ENCODE measurements at places on chromosomes 6 and 20.

DNA sequence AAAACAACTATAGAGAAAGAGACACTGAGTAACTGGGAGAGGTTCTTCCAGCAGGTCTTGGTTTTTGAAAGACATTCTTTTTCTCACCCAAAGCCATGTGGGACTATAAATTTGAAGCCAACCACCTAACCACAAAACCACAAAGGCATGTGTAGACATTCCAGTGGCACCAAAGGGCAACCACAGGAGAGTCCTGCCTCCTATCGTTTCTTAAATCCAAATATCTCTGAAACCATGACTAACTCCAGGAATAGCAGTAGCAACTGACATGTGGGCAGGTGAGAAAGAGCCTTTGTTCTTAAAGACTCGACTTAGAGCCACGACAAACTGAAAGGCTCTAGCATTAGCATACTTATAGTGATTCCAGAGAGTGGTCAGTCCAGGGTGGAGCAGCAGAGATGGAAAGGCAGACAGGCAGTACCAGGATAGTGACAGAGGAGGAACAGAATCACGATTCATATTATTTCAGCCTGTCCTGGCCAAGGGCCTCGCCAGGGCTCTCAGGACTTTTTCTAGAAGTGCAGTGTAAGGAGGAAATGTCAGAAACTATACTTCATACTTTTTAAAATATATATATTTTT, 9.4 kb upstream of the COL9A1 start:
- no peak for DNase-seq

DNA sequence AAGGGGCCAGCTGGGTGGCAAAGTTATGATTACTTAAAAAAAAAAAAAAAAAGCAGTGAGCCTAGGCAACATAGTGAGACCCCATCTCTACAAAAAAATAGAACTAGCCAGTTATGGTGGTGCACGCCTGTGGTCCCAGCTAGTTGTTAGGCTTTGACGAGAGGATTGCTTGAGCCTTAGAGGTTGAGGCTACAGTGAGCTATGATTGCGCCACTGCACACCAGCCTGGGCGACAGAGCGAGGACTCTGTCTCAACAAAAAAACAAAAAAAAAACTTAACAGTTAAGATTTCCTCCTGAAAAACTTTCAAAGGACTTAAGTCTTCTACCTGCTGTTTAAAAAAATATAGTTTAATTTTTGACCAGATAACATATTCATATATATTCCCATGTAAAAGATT, 2.4 kb downstream of the GTSF1L start:
- DNase-seq: no peak

- no peak for DNase-seq
These were observed 188.8 kb downstream of the CD83 start for GRCh38 chr6:14306151-14306906.

DNA sequence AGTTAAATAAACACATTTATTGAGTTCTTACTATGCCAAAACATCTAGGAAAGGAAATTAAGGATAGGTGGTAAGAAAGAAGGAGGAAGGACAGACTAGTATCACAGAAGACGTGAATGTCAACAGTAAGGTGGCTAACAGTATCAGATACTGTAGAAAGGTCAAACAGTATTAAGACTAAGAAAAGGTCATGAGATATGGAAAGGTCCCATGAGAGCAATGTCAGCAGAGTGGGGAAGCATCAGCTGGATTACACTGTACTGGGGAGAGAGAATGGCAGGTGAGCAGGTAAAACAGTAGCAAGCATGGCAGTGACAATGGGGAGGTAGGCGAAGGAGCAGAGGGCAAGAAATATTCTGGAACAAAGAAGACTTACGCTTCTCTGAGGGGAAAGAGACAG, 18.0 kb downstream of the GLO1 start:
- no peak for DNase-seq

DNA sequence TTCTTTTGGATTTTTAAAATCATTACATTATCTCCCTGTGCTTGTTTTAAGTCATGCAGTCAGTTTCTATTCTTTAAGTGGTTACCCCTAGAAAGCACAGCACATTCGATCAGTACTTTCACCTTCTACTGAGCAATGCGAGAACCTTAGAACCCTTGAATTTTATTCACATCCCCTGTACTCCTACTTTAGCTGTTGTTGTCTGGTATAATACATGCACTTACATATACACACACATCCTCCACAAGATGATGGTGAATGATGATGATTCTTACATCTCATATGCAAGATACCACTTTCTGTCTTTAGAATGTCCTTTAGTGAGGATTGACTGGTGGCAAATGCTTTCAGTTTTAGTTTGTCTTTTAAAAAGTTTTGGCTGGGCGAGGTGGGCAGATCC, 5.7 kb downstream of the CDC40 start:
- DNase-seq: no peak

GRCh38 chr20:63434599-63435378, 37.7 kb downstream of the KCNQ2 start:
- peak; percentile 94 for DNase-seq

DNA sequence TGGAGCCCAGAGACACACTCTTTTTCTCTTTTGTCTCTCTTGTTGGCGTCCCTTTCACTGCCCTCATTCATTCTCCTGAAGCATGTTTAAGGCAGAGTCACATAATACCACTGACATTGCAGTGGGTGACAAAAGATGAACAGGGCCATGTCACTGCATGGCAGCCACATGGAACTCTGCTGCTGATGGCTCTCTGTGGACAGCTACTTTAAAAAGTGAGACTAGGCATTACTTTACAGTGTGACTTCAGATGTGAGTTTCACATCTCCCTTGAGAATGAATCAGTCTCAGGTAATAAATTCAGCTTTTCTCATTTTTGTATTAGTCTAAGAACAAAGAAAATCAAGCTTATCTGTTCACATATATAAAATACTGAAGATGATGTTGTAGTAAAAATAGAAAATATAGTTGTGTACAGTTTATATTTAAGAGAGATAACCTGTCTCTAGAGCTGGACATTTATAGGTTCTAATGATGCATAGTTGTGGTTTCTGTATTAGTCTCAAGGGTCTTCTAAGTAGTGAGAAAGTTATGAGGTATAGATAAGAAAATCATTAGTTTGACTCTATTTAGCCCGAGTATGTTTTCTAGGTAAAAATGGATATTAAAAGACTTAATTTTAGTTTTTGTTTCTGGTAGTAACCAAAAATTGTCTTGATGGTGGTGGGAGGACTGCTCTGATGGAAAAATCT, 6.1 kb downstream of the MRS2 start:
- no peak for DNase-seq

- no peak for DNase-seq
These were observed 44.8 kb downstream of the AKAP12 start for GRCh38 chr6:151284548-151285017.

DNA sequence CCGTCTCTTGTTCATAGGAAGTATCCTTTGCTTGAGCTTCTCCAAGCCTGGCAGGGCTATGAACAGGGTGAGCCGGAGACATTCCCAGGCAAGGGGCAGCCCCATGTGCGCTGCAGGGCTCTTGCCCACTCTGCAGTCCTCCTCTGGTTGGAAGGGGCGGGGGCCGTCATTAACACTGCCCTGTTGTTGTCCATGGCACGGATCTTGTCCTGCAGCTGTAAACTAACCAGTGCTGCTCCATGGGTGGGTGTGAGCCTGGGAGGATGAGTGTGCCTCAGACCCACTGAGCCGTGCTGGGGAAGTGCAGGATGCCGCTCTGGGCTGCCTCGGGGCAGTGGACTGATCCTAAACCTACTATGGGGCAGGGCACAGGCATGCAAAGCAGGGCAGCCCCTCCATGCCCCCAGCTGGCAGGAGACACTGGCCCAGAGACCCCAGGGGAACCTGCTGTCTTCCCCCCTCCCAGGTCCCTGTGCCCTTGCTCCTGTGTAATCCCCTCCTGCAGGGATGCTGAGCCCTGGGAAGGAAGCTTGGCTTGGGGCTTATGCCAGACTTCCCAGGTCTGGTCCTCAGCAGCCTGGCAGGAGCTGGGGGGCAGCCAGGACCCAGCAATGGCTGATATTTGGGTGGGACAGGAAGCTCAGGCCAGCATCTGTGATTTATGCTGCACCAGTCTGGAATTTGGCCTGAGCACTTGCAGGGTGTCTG, 8.5 kb downstream of the EBF4 start:
- DNase-seq: no peak

GRCh38 chr6:15456422-15456821, 206.4 kb downstream of the DTNBP1 start:
- DNase-seq: no peak

GRCh38 chr6:78808356-78808891, 58.9 kb upstream of the IRAK1BP1 start:
- no peak for DNase-seq
